A549 treated with Mapracorat at 1 μM for 4 hours (cell line): ENCODE measurements at places on chromosomes 12 and 14. TPM values are rescaled to one million over a fixed set of nuclear protein-coding genes. Genes with fewer than 3 reads are reported as not detected.

Gene CDCA3
- 71.5 to 81.3 TPM (median 75.3 TPM) in 5 replicates for total RNA-seq

Gene CDC42BPB
- total RNA-seq = 68.2 to 86.6 TPM (median 81.1 TPM) in 5 replicates

Gene NFATC4
- total RNA-seq = 0.16 to 0.42 TPM (median 0.18 TPM) in 5 replicates

Gene SLC25A47
- total RNA-seq = not detected in 5 replicates

Gene CDK4
- 237 to 273 TPM (median 248 TPM) in 5 replicates for total RNA-seq

Gene PRB2
- not detected in 5 replicates for total RNA-seq

Gene C12orf56
- 0.12 TPM in 1 of 5 replicates, not detected in the others for total RNA-seq

Gene CLIP1
- total RNA-seq = 31.5 to 40.8 TPM (median 36.6 TPM) in 5 replicates

Gene ESR2
- total RNA-seq = 0.05 to 0.20 TPM (median 0.06 TPM) in 5 replicates

Gene KRT82
- total RNA-seq = not detected in 5 replicates

Gene REM2
- 0.35 to 0.52 TPM (median 0.45 TPM) in 5 replicates for total RNA-seq

Gene NELL2
- total RNA-seq = 0.11 to 0.13 TPM in 2 of 5 replicates, not detected in the others

Gene DPF3
- 0.10 to 0.72 TPM (median 0.24 TPM) in 5 replicates for total RNA-seq

Gene HSP90B1
- 533 to 634 TPM (median 575 TPM) in 5 replicates for total RNA-seq

Gene LHX5
- not detected in 5 replicates for total RNA-seq

Gene GLS2
- total RNA-seq = 0.13 to 0.24 TPM (median 0.16 TPM) in 3 of 5 replicates, not detected in the others

Gene COQ5
- total RNA-seq = 26.9 to 30.4 TPM (median 28.1 TPM) in 5 replicates

Gene HOXC10
- 2.7 to 3.8 TPM (median 2.9 TPM) in 5 replicates for total RNA-seq

Gene CD27
- not detected in 5 replicates for total RNA-seq
